Glomerular endothelial cell (primary cell): ENCODE measurements at places on chromosomes 2 and 18. TPM values are rescaled to one million over a fixed set of nuclear protein-coding genes. Genes with fewer than 3 reads are reported as not detected.

Gene DCDC2C
- total RNA-seq = not detected in 2 replicates

Gene SLC30A3
- total RNA-seq = 5.9 and 6.5 TPM in 2 replicates

Gene CHRNG
- not detected in 2 replicates for total RNA-seq

Gene AMER3
- total RNA-seq = not detected in 2 replicates
